Natural killer cell treated with Interleukin-12 subunit alpha and Interleukin-12 subunit beta and Interleukin-15 and Interleukin-18, amount 100 ng/mL, for 72 hours (primary cell): ENCODE measurements at places on chromosomes 7 and 10. TPM values are rescaled to one million over a fixed set of nuclear protein-coding genes. Genes with fewer than 3 reads are reported as not detected.

The DRGX gene
- not detected for total RNA-seq

DNA sequence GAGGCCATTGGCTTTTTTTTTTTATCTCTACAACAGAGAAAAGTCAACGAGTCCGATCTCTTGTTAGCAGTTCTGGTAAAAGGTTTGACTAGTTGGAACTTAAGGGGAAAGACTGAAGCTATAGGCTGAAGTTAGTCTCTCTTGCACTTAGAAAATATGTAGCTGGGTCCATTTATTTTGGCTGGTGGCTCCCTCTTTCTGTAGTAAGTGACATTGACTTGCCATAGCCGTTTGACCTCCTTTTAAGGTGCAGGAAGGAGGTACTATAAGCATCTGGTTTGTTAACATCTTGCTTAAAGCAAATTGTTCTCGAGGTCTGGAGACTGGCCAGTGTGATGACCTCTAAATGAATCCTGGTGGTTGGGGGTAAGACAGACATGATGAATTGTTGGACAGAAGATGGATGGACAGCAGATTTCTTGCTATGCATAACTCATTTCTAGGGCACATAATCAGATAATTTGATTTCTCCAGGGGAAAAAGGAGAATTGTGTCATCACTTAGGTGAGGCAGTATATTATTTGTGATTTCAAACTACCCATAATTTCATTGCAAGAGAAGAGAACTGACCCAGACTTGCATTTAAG is 356.3 kb upstream of the GALNT17 start:
- peak overlapping the region; percentile 89 for H3K27ac ChIP-seq
- peaks cover 32% of the 10 kb centered on the region for H3K36me3 ChIP-seq
- H3K27me3 ChIP-seq: no peaks in the 10 kb centered on the region
- DNase-seq: no peak
- peak overlapping the region; percentile 70 for H3K4me3 ChIP-seq

- no peaks in the 10 kb centered on the region for H3K4me1 ChIP-seq
- no peak overlapping the region for H3K4me3 ChIP-seq
- no peaks in the 10 kb centered on the region for H3K36me3 ChIP-seq
- DNase-seq: no peak
- H3K27me3 ChIP-seq: peaks cover 2% of the 10 kb centered on the region
- H3K27ac ChIP-seq: no peak overlapping the region
Observed at GRCh38 chr10:71263376-71263775, 51.0 kb downstream of the UNC5B start.

DNA sequence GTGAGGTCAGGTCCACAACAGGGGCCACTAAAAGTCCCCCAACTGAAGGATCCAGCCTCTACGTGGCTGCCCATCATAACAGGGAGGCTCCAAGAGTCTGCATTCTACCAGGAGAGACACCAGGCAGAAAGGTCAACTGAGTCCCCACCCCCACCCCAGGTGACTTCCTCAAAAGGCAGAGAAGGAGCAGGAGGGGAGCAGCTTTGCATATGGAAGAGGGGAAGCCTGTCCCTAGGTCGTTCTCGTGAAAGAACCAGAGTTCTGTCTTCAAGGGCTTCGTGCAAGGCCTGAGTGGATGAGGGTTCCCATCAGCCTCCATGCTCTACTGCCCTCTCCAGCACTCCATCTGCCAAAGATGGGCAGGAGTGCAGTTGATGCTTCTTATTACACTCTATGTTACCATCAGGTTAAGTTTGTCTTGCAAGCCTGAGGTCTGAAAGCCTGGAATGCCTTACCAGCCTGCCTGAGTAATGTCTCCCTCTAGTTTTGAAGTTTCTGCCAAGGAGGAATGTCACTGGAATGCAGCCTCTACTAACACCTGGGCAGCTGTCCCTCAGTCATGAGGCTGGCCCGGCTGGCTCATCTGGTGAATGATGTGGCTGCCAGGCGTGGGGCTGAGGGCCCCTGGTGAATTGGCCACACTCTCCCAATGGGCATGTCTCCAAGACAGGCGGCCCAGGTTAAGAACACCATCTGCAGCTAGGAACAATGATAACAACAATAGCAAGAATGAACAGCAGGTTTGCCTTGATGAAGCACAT is 54.3 kb upstream of the SMNDC1 start:
- no peaks in the 10 kb centered on the region for H3K27me3 ChIP-seq
- no peak for DNase-seq
- no peaks in the 10 kb centered on the region for H3K36me3 ChIP-seq
- peak overlapping the region; percentile 85 for H3K4me3 ChIP-seq
- peak overlapping the region; percentile 93 for H3K27ac ChIP-seq
- peaks cover 57% of the 10 kb centered on the region for H3K4me1 ChIP-seq

- H3K4me1 ChIP-seq: no peaks in the 10 kb centered on the region
- H3K4me3 ChIP-seq: no peak overlapping the region
- peaks cover 41% of the 10 kb centered on the region for H3K27me3 ChIP-seq
- H3K27ac ChIP-seq: no peak overlapping the region
Observed at GRCh38 chr10:77643795-77644468, 6.3 kb upstream of the KCNMA1 start.

GRCh38 chr10:51405580-51406351 is 293.6 kb downstream of the CSTF2T start:
- H3K36me3 ChIP-seq: no peaks in the 10 kb centered on the region
- no peak overlapping the region for H3K4me3 ChIP-seq
- no peaks in the 10 kb centered on the region for H3K4me1 ChIP-seq
- no peak overlapping the region for H3K27ac ChIP-seq

DNA sequence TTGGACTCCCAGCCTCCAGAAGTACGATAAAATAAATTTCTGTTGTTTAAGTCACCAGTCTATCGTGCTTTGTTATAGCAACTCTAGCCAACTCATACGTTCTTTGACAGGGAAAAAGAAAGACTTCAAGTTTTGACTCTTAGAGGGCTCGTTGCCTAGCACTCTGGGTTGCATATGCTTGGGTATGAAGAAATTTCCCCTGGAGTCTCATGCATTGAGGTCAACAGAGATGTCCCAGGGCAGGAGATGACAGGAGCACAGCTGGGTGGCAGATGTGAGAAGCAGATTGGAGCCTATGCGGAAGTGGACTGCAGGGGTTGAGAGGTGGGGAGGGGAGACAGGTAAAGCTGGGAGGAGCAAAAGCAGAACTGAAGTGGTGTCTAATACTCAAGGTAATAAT is 63.3 kb upstream of the JAZF1 start:
- peaks cover 16% of the 10 kb centered on the region for H3K4me1 ChIP-seq
- no peaks in the 10 kb centered on the region for H3K27me3 ChIP-seq
- H3K4me3 ChIP-seq: no peak overlapping the region
- no peak overlapping the region for H3K27ac ChIP-seq

DNA sequence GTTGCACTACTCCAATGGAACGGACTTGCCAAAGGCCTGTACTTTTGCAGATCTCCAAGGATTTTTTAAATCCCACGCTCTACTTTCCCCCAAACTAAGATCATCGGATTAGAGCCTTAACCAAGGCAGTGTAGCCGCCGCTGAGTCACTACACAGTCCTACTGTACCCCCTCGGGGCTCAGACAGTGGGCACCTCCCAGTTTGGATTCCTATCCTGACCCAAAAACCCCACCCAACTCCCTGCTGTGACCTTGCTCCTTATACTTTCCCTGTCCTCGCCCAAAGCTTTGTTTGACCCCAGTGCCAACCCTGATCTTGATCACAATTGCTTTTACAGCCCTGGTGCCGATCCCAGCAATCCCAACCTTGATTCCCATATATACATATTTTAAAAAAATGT is 17.5 kb upstream of the PLAU start:
- H3K27ac ChIP-seq: no peak overlapping the region
- no peaks in the 10 kb centered on the region for H3K36me3 ChIP-seq
- no peak for DNase-seq
- H3K4me3 ChIP-seq: no peak overlapping the region
- H3K27me3 ChIP-seq: no peaks in the 10 kb centered on the region
- peaks cover 21% of the 10 kb centered on the region for H3K4me1 ChIP-seq

DNA sequence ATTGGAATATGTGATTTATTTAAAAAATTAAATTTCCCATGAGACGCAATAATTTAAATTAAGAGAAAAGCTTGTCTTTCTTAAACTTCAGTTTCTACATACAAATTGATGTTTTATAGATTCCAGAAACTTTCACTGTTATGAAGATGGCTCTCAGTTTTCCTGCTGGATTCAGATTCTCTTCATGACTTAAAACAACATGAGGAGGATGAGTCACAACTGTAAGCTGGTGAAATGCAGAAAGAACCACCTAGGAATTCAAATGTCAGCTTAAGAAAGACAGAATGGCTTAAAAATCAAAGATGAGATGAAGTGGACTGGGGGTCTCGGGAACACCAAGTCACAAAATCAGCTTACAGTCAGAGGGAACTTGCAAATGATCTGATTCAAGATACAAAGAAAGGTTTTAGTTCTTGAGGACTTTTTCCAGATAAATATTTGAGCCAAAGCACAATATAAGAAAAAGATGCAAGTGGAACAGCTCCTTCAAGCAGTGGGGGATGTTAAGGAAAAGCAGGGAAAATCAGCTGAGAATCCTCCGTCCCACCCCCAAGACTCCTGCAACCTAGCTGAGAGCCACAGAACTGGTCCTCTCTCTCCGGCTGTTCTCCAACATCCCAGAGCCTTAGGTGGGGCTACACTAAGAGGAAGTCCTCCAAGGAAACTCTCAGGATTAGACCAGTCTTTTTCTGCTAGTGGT is 279.8 kb downstream of the KCNMA1 start:
- H3K36me3 ChIP-seq: no peaks in the 10 kb centered on the region
- H3K4me1 ChIP-seq: no peaks in the 10 kb centered on the region
- H3K27ac ChIP-seq: no peak overlapping the region
- DNase-seq: no peak
